ENCODE measurements at places on chromosomes 11 and 22.
A peak's percentile ranks its signal among the peaks of the same experiment; 100 is the strongest.

DNA sequence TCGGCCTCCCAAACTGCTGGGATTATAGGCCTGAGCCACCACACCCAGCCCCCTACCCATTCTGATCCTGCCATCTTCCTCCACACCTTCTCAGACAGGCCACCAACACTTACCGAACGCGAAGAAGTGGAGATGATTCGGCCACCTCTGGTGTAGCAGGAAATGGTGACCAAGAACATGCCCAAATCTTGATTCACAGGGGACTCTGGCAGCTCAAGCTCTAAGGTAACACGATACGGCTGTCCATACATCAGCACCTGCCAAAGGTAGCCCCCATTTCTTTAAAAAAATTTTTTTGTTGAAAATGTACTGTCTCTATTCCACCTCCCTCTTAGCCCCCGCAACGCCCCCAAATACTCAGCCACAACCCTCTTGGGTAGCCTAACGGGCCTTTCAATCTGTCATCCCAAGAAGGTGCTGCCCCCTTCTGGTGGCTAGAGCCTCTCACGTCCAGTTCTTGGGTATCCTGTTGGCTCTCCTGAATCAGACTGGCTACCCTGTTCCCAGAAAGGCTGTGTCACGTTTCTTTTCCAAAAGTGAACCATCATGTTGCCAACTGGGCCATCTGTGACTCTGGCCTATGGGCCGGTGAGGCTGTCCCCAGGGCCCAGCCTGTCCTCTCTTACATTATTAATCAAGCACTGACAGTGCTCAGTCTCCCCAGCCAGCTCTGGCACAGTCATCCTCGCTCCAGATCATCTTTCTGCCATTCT lies 5.3 kb upstream of the LRRN4CL start:
- no peaks in the 10 kb centered on the region for H3K27me3 ChIP-seq
- H3K4me3 ChIP-seq, result no peak overlapping the region
- peaks cover 21% of the 10 kb centered on the region for H3K36me3 ChIP-seq
- no peak overlapping the region for H3K27ac ChIP-seq
- H3K4me1 ChIP-seq, result peaks cover 16% of the 10 kb centered on the region

DNA sequence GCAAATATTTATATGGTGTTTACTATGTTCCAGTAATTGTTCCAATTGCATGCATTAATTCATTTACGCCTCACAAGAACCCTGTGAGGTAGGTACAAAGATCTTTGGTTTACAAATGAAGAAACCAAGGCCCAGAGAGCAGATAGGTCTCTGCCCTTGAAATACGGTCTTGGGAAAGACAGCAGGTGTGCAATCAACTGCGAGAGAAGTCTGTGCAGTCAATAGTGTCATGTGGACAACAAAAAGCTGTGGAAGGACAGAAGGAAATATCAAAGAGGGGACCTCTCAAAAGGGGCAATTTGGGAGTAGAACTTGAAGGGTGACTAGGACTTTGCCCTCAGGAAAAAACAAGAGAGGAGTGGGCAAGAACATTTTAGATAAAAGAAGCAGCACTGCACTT lies 8.9 kb downstream of the CNTF start:
- H3K36me3 ChIP-seq, result no peaks in the 10 kb centered on the region
- peaks cover 21% of the 10 kb centered on the region for H3K4me1 ChIP-seq
- DNase-seq, result no peak
- no peak overlapping the region for H3K4me3 ChIP-seq

- H3K27me3 ChIP-seq, result no peaks in the 10 kb centered on the region
- H3K4me3 ChIP-seq, result no peak overlapping the region
- no peaks in the 10 kb centered on the region for H3K36me3 ChIP-seq
- H3K4me1 ChIP-seq, result no peaks in the 10 kb centered on the region
- no peak overlapping the region for H3K27ac ChIP-seq
Observed at GRCh38 chr22:43582394-43582793, 170.6 kb downstream of the MPPED1 start.

GRCh38 chr11:45795379-45795778 lies 9.6 kb upstream of the SLC35C1 start:
- H3K27me3 ChIP-seq, result no peaks in the 10 kb centered on the region
- no peaks in the 10 kb centered on the region for H3K36me3 ChIP-seq
- peak; percentile 43 for DNase-seq
- no peaks in the 10 kb centered on the region for H3K4me1 ChIP-seq
- H3K4me3 ChIP-seq, result no peak overlapping the region
